GOT3 (cell line): ENCODE measurements at places on chromosomes 6 and 20.

DNA sequence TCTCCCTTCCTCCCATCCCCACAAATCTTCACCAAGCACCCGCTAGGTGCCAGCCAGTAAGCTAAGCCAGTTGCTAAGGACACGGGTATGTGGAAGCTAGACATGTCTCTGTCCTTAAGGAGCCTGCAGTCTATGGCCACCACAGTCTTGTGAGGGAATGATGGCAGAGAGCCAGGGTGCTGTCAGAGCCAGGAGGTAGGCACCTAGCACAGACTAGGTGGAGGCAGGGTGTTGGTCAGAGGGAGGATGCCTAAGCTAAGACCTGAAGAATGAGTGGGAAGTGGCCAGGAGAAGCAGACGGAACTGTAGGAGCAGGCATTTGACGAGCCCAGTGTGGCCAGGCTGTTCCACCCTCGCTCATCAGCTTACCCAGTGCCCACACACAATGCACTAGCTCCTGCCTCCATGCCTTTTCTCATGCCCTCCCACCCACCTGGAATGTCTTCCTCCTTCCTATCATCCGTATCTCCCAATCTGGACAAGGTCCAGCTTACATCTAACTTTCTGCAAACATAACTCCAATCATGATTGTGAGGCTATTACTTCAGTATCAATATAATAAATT lies 125.6 kb downstream of the FOXC1 start:
- no peak for DNase-seq

- no peak for DNase-seq
These were observed 12.0 kb upstream of the THBS2 start for GRCh38 chr6:169265486-169266131.

- DNase-seq: no peak
These were observed 133.6 kb downstream of the TFAP2B start for GRCh38 chr6:50952092-50952907.

DNA sequence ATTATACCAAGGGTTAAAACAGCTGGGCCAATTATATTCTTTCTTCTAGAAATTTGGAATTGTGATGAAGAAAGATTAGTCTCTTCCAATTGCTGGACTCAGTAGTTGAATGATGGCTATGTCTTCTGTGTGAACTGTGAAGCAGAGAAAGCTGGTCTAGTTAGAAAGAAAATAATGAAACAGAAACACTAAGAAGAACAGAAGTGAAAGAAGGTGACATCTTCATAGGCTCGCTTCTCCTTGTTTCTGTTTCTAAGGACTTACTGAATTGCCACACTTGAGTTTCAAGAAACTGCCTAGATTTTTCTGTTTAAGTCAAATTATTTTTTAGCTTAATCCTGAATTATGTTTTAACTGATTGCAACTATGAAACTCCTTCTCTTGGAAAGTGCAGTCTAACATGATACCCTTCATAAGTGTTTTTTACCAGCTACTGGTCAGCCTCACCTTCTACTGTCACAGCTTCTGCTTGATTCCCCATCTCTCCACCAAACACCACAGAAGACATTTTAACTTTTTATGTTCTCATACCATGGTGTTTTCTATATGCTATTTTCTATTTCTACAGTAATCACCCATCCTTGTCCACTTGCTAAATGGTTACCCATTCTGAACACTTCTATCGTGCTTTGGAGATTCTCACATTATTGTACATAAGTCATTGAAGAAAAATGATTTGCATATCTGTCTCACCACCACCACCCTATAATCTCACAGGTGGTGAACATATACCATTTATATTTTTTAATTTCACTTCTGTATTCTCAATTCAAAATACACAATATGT lies 268.8 kb downstream of the GRIK2 start:
- no peak for DNase-seq

GRCh38 chr20:3828798-3829197 lies 8.5 kb downstream of the AP5S1 start:
- no peak for DNase-seq

- DNase-seq: no peak
These were observed 181.0 kb downstream of the ZNF217 start for GRCh38 chr20:53412577-53413185.

DNA sequence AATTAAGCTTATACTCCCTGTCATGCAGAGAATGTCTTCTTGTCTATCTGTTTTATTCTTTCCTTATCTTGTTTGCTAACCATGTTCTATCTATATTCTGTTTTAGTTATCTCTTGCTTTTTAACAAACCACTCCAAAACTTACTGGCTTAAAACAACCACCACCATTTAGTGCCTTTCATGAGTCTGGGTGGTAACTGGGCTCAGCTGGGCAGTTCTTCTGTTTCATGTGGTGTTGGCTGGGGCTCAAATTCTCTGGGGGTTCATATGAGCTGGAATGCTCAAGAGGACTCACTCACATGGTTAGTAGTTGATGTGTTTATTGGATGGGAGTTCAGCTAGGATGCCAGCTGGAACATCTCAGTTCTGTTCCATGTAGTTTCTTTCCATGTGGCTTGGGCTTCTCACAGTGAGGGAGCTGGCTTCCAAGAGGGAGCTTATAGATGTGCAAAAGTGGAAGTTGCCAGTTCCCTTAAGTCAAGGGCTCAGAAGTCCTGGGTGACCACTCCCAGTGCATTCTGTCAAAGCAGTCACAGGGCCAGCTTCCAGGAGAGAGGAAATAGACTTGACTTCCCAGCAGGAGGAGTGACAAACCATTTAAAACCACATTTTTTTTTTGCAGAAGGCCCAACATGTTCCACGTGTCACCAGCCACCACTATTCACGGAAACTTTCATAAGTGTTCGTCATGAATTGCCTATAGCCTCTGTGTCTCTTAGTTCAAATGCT lies 70.4 kb downstream of the PLCB4 start:
- no peak for DNase-seq

DNA sequence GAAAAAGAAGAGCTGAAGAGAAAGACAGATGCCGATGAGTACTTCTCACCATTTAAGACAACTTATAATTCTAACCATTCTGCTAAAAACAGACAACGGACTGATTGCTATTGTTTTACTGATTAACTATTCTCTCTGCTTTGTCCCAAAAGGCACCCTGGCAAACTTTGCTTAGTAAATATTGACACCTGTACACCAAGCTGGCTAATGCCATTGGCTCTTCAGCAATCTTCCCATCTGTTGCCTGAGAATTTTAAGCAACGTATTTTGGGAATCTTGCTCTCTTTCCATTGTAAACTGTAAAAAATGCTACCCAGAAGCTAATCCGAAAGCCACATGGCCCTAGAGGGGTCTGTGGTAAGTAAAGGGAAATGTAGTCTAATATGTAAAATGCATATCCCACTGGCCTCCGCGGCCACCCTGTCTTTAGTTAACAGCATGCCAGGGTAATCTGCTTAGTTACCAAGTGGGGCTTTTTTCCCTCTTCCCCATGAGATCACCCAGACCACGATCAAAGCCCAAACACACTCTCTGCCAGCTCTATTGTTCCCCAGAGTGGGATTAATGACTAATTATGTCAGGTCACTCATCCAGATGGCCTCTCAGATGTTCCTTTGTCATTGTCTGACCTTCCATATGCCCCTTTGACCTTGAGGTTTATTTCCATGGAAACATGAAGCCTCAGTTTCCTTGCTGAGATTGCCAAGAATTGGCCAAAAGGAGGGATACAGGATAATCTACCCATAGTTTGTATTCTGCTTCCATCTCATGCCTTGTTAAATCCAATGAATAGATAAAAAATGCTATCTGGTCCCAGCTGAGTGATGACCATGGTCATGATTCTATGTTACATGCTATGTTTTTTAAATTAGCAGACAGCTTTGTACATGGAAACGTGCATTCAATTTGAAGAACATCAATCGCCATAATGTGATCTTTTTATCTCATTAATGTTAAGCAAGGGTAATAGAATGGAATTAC lies 216.4 kb upstream of the MCHR2 start:
- DNase-seq: no peak

- DNase-seq: no peak
These were observed 600.4 kb upstream of the JAG1 start for GRCh38 chr20:11274141-11274594.

DNA sequence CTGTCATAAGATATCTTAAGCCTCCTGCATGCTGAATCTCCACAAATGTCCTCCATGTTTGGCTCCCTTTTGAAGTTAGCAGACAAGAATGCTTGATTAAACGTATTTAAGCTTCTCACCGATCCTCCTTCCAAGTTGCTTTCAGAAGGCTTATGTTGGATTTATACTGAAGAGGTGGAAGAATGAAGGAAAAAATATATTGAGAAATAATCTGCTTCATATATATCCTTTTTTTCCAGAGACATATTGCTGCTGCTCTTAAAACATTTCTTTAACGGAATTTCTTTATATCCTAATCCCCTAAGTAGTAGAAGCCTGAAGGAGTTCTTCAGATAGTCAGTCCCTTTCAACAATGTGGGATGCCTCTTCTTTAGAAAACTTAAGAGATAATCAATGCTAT lies 329.0 kb upstream of the MARCKS start:
- no peak for DNase-seq

DNA sequence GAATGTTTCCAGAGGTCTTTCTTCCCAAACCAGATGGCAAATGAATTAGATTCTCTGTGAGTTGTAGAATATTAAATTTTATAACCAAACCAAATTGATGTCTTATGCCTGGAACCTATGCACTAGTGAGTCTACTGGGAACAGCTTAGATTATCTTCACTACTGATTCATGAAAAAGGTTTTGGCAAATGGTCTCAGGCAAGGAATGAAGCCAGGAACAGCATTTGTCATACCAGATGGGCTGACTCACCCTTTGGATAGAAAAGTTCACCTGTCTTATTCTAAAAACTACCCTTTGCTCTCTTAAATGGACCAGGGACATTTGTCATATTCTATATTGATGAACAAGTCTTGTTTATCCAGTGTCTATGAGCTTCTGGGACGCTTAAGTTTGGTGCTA lies 135.4 kb upstream of the ECI2 start:
- DNase-seq: no peak

DNA sequence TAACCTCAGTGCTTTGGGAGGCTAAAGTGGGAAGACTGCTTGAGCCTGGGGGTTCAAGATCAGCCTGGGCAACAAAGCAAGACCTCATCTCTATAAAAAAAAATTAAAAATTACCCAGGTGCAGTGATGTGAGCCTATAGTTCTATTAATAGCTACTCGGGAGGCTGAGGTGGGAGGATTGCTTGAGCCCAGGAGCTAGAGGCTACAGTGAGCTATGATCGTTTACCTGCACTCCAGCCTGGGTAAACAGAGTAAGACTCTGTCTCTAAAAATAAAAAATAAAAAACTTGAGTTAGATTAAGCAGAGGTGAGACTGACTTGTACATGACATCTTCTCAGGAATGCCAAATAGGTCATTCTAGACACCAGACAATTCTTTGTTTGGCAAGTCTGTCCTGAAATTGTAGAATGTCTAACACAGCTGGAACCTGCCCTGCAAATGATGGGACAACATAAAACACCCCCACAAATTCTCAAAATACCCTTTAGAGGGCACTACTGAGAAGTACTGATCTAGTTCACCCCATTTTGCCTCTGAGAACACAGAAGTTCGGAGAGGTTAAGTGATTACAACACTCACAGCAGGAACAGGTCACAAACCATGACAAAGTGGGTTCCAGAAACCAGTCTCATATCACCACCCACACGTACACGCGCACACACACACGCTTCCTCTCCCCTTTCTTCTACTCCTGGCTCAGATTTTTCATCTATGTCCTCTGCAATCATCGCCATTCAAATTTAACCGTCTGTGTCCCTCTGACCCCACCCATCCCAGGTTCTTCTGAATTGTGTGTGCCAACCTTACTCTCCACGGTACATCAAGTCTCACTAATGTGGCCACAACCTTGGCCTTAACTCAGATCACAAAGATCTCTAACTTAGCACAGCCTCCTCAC lies 38.3 kb downstream of the ARHGAP18 start:
- DNase-seq: no peak

GRCh38 chr6:45421709-45422502 lies 44.2 kb upstream of the SUPT3H start:
- peak; percentile 23 for DNase-seq

DNA sequence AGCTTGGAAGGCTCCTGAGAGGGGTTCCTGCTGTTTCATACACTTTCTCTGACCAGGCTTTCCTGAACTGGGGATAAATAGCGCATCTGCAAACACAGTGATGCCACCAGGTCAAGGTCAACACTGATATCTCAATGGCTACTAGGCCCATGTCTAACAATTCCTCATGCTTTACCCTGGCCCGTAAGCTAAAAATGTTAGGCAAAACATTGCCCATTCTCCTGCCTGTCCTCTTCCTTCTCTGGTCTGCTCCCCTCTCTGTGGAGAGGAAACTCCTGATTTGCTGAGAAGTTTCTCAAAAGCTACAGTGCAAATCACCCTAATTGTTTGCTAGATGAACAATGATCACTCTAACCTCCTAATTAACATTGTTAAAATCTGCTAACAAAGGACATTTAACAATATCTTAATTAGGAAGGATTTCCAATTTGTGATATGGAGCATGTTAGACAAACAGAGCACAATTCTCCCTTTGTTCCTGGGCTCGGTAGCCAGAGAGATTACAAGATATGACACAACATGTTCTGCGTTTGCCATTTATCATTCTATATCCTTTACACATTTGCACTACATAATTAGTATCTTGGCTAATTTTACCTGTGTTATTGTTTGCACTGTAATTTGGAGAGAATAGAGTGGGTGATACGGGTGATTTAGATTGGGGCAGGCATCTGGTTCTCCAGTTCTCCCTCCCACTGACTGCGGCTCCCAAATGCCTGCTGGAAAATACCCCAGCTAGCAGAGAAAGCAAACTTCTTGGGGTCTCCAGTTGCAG lies 266.8 kb downstream of the CD83 start:
- DNase-seq: no peak

DNA sequence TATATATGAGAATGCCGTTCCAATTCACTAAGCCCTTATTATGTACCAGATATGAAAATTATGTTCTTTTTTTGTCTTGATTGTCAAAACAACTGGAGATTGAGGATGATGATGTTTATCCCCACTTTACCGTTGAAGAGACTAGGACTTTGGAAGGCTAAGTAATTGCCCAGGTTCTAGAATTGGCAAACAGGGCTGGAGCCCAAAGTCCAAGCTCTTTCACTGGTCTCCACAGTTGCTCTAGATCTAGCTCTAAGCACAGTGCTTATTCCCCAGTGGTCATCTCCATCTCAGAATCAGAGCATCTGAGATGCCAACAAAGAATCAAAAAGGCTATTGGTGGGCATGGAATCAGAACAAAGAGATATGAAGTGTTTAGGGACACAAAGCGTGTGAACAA lies 215.3 kb upstream of the FOXA2 start:
- DNase-seq: no peak

- DNase-seq: no peak
These were observed 125.9 kb downstream of the TRMT11 start for GRCh38 chr6:126112171-126112632.

DNA sequence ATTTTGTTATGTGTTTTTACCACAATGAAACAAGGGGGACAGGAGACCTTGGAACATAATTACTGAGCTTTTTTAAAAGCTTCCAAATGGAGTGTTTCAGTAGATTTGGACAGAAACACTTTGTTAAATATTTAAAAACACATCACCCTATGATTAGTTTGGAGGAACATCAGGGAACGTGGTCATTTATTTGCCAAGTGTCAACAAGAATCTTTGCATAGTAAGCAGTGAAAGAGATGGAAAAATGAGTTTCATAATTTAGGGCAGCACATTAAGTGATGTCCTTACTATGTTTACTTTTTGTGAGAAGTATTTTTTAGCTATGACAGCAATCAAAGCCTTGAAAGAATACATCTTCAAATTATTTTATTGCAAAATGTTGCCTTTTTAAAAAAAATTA lies 82.6 kb downstream of the PROKR2 start:
- no peak for DNase-seq

- DNase-seq: no peak
These were observed 132.1 kb downstream of the ZDHHC14 start for GRCh38 chr6:157513004-157513603.

GRCh38 chr6:52399511-52400312 lies 20.4 kb upstream of the EFHC1 start:
- no peak for DNase-seq
